Tibial nerve (tissue), 4 donors: ENCODE measurements at places on chromosomes 16 and 17. TPM values are rescaled to one million over a fixed set of nuclear protein-coding genes. Genes with fewer than 3 reads are reported as not detected.

DNA sequence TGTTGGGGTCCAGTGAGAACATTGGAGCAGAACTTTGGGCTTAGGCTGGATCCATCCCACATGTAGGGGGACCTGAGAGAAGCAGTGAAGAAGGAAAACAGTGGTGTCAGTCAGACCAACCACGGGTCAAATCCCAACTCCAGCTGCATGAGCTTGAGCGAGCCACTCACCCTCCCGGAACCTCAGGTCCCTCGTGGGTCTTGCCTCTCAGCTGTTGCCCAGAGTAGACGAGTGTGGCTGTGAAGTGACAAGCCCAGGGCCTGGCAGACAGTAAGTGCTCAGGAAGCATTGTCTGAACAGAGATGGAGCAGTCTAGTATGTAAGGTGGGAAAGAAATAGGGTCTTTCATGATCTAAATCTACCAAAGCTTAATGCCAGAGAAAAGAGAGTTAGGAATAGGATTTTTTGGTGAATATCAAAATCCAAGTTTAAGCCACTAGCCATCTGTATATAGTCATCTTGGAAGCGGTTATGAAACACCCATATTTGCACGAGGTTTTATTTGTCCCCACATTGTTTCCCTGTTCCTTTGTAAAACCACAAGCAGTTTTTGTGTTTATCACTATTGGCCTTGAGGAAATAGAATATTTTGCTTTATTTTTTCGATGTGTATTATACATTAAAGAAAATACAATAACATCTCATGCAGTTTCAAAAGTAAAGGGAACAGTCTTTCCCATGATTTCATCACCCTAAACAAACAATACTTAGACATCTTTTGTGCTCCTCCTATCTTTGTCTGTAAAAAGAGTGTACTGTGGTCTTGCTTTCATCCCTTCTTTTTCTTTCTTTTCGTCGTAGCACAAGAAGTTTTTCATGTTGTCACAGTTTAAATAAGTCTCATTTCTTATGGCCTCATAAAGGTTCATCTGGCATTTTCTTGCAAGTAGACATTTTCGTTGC, 112.0 kb downstream of the CLEC16A start:
- no peak for DNase-seq
- H3K4me3 ChIP-seq = no peak overlapping the region
- H3K36me3 ChIP-seq = peaks cover 55% of the 10 kb centered on the region
- H3K27ac ChIP-seq = peak overlapping the region; percentile 57

GRCh38 chr16:13333336-13333735, 431.9 kb downstream of the SHISA9 start:
- H3K27me3 ChIP-seq = no peaks in the 10 kb centered on the region
- no peaks in the 10 kb centered on the region for H3K36me3 ChIP-seq
- DNase-seq = no peak
- no peaks in the 10 kb centered on the region for H3K4me1 ChIP-seq

DNA sequence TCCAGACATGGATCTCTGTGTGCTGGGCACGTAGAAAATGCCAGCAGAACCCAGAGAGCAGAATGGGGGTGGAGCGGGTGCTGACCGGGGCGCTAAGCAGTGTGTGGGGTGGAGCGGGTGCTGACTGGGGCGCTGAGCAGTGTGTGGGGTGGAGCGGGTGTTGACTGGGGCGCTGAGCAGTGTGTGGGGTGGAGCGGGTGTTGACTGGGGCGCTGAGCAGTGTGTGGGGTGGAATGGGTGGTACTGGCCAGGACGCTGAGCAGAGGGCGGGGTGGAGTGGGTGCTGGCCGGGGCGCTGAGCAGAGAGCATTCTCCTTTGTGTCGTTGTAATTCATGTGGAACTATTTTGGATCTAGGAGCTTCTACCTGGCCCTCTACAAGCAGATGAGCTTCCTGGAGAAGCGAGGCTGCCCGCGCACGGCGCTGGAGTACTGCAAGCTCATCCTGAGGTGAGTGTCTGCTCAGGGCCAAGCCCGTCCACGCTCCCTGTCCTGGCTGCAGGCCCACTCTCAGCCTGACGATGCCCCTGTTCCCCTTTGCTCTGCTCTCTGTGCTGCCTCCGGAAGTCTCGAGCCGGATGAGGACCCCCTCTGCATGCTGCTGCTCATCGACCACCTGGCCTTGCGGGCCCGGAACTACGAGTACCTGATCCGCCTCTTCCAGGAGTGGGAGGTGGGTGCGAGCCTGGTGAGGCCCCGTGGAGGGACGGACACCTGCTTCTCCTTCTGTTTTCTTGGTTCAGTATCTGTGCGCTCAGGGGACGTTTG, 20.3 kb upstream of the MC1R start:
- no peaks in the 10 kb centered on the region for H3K27me3 ChIP-seq
- H3K4me1 ChIP-seq = no peaks in the 10 kb centered on the region
- no peak overlapping the region for H3K4me3 ChIP-seq
- peaks cover 24% of the 10 kb centered on the region for H3K36me3 ChIP-seq
- peak overlapping the region; percentile 48 for H3K27ac ChIP-seq
- DNase-seq = no peak

DNA sequence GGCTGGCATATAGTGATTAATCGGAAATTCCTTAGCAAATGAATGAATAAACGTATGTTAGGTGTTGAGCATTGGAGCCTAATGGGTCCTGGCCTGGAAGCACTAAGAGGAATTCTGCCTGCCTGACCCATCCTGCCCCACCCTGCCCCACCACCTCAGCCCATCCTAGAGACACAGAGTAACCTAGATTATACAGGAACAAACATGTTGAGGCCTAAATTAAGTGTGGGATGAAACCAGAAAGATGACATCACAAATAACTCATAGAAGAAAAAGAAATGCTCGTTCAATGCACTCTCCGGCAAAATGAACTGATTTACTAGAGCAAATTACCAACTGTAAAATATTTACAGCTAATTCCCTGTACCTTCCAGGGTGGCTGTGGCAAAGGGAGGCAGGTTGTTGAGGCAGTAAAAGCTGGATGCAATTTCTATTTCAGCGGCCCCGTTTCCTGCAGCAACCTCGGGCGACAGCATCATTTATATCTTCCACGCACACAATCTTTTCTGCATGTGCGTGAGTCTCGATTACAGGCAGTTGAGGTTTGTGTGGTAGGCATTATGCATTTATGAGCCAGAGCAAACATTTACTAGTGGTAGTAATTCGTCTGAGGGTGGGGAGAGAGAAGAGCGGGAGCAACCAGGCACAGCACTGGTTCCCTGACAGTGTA, 417.2 kb downstream of the HS3ST4 start:
- H3K4me3 ChIP-seq = no peak overlapping the region
- H3K4me1 ChIP-seq = no peaks in the 10 kb centered on the region
- no peak overlapping the region for H3K27ac ChIP-seq
- no peaks in the 10 kb centered on the region for H3K27me3 ChIP-seq
- DNase-seq = no peak

- H3K27me3 ChIP-seq = no peaks in the 10 kb centered on the region
- H3K36me3 ChIP-seq = no peaks in the 10 kb centered on the region
- no peak overlapping the region for H3K4me3 ChIP-seq
- no peak overlapping the region for H3K27ac ChIP-seq
Measured at GRCh38 chr17:75301049-75301448, 11.8 kb upstream of the SLC25A19 start.

CCDC200 gene
- not detected for total RNA-seq

C17orf107 gene
- total RNA-seq = 0.90 TPM

DRC3 gene
- total RNA-seq = 5.0 TPM

MARVELD3 gene
- total RNA-seq = 0.60 TPM

ZSCAN10 gene
- total RNA-seq = not detected
